ENCODE measurements at places on chromosomes 13 and 19.

DNA sequence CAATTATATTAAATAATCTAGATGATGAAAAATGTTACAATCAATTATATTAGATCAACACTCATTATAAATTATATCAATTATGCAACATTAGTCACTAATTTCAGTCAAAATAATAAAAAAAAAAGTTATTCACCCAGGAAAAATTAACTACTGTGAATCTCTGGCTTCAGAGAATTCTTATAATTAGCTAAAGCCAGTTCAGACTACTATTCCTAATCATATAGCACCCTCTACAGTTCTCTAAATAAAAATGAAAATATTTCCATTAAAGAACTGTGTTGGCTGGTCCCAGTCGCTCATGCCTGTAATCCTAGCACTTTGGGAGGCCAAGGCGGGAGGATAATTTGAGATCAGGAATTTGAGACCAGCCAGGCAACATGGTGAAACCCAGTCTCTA lies 33.0 kb downstream of the XPO4 start:
- DNase-seq = no peak

- DNase-seq = no peak
These were observed 7.7 kb upstream of the KIR2DL4 start for GRCh38 chr19:54795758-54796157.

DNA sequence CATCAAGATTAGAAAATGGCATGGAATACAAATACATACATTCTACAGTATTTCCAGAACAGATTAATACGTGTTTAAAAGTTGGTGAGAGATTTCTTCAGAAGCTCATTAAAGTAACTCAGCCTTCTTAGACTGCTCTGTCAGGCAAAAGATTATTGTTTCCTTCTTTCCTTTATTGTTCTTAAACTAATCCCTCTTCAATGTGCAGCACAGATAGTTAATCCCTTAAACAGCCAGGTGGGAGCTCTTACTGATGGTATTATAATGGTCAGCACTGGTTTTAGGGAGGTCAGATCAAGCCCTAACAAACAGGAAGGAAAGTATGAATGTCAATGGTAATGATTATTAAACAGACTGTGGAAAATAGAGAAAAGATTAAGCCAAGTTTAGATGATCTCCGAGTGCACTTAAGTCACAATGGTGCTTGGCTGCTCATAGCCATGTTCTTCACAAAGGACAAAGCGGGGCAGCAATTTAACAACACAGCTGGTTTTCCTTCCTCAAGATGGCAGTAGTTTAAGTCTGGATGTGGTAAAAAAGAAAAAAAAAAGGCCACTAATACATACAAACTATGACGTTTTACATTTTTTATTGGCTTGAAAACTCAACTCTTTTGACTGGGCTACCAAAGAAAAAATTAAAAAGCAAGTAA lies 992.6 kb downstream of the PCDH9 start:
- DNase-seq = no peak

DNA sequence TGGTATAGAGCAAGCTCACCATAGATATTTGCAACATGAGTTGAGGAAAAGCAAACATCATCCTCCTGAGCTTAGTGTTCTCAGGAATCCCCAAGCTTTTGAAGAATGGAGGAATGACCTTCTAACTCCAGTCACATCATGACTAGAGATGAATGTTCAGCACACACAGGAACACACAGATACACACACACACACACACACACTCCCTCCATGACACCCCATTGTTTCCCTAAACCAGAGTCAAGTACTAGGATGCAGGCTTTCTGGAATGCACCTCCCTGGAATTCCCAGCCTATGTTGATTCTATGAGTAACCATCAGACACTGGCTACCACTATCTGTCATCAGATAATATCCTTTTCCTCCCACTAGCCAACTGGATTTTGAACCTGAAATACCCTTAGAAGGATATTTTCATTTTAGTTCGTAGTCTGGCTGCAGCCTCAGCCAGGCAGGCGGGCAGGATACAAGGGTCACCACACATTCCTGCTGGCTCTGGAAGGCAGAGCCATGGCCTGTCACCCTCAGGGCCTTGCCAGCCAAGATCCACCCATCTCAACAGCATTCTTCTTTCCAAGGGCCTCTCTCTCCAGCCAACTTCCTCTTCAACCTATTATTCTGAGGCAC lies 162.4 kb downstream of the FOXO1 start:
- no peak for DNase-seq

- DNase-seq = no peak
These were observed 4.2 kb upstream of the PDX1 start for GRCh38 chr13:27915301-27916207.

GRCh38 chr19:55451163-55451964 lies 8.3 kb upstream of the SHISA7 start:
- DNase-seq = no peak

- DNase-seq = no peak
These were observed 347.8 kb downstream of the ZNF536 start for GRCh38 chr19:30719999-30720345.

DNA sequence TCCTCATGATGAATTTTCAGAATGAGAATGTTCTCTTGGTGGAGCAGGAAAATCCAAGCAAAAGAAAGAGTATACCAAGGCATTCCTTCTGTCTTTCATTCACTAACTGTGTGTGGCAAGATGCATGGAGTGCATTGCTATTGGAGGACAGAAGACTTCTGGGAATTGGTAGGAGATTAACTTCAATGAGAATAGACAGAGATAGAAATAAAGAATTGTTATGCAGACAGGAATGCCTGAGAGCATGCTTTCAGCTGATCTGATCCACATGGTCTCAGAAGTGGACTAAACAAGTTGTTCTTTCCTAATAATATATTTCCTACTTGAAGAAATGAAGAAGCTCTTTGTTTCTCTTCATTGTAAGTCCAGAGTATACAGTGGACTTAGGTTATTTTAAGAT lies 303.6 kb downstream of the MYO16 start:
- no peak for DNase-seq

DNA sequence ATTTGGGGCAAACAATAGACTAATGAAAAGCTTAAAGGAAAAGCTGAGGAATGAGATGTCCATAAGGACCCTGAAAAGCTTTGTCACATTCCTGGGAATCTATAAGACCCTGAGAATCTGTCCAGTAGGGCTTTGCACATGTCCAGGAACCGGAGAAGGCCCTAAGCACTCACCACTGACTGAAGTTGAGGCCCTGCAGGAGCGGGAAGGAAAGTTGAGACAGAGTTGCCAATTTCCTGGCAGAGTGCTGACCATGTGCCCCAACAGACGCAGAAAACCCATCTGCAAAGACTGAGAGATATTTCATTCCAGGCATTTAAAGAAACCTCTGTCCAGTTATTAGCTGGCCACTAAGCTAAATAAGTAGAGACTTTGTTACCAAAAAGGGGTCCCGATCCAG lies 890.5 kb downstream of the UQCRFS1 start:
- no peak for DNase-seq

DNA sequence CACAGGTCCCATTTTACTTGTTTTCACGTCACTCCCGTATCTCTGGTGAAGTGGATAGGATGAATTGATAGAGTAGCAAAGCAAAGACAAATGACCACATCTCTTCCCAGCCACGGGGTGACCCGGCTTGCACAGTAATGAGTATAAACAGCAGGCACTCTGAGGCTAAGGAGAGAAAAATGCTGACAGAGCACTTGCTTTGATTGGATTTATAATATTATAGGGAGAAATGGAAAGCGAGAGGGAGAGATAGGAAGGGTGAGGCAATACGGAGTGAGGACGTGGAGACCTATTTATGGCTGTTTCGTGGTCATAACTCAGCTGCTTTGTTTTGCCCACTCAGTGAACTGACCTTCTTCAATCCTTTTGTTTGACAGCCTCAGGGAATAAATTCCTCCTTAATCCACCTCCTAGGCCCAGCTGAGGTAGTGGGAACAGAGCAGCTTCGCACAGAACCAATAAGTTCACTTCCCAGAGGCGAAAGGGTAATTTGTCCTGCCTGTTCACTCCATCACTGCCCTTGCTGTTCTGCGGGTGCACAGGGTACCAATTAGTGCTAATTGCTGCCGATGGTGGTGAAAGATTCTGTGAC lies 68.6 kb downstream of the ERCC5 start:
- DNase-seq = no peak

DNA sequence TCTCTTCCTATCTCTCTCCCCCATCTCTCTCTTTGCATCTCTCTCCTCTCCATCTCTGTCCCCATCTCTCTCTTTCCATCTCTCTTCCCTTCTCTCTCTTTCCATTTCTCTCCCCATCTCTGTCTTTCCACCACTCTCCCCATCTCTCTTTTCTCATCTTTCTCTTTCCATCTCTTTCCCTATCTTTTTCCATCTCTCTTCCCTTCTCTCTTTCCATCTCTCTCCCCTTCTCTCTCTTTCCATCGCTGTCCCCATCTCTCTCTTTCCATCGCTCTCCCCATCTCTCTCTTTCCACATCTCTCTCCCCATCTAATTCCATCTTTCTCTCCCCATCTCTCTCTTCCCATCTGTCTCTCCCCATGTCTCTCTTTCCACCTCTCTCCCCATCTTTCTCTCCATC lies 24.5 kb downstream of the ADGRE3 start:
- no peak for DNase-seq
